Left lobe of liver (tissue), 2 donors: ENCODE measurements at places on chromosomes 3 and 15. TPM values are rescaled to one million over a fixed set of nuclear protein-coding genes. Genes with fewer than 3 reads are reported as not detected.

SLC2A2 gene
- total RNA-seq, result 351 TPM

TICRR gene
- total RNA-seq, result 0.10 TPM

EXD1 gene
- not detected for total RNA-seq

ABI3BP gene
- 2.6 TPM for total RNA-seq

IL17RB gene
- 23.2 TPM for total RNA-seq

OXNAD1 gene
- 17.8 TPM for total RNA-seq
